RWPE1 (cell line): ENCODE measurements at places on chromosomes 1 and 21.

GRCh38 chr21:41630249-41630648 lies 122.3 kb upstream of the TMPRSS2 start:
- peak; percentile 96 for DNase-seq

DNA sequence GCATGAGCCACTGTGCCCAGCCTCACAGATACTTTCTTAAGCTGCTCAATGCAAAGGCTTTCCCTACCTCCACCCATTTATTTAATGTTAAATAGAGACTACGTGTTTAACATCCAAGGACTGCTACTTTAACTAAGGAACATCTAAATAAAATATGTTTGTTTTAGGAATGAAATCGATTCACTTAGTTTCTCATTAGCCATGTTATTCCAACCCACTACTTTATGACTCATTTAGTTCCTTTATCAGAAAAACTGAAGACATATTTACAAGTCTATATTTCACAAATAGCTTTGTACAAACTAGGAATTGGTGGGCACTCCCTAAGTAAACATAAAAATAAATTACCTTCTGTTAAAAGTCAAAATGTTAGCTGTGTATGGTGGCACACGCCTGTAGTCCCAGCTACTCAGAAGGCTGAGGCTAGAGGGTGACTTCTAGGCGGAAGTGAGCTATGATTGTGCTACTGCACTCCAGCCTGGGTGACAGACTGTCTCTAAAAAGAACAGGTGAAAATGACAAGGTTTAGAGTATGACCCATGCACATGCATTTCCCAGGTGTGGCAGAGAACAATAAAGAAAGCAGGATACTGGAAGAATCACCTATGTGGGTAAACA lies 39.9 kb upstream of the AK4 start:
- no peak for DNase-seq

- DNase-seq, result no peak
These were observed 191.4 kb downstream of the KCNH1 start for GRCh38 chr1:210942513-210942912.

DNA sequence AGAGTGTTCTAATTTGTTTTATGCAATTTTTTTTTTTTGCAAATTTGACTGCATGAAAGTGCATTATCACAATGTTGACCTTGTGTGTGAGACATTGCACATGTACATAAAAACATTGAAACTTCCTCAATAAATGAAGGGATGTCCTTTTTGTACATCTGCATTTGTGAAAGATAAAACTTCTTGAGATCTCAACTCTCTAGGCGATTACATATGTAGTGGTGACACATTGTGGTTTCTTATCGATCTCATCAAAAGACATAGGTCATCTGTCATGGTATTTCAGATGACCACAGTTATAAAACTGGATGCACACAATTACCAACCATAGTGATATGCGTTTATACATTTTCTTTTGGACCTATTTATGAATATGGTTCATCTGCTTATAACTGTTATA lies 35.6 kb upstream of the C21orf91 start:
- no peak for DNase-seq

DNA sequence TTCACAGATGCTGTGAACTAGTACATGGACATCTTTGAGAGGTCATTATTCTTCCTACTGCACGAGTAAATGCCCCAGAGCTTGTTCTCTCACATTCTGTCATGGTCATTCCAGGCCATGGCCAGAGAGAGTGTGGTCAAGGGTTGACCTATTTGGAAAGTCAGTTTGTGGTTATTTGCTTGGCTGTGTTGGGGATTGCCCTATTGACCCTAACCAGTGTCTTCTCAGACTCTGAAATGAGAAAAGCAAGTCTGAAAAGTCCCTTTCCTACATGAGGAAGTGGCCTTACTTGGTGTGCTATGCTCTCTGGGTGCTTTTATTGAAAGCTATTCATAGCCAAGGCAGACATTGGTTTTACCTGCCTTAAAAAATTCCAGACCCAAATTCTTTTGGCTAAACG lies 26.6 kb downstream of the CLIC6 start:
- DNase-seq, result no peak

DNA sequence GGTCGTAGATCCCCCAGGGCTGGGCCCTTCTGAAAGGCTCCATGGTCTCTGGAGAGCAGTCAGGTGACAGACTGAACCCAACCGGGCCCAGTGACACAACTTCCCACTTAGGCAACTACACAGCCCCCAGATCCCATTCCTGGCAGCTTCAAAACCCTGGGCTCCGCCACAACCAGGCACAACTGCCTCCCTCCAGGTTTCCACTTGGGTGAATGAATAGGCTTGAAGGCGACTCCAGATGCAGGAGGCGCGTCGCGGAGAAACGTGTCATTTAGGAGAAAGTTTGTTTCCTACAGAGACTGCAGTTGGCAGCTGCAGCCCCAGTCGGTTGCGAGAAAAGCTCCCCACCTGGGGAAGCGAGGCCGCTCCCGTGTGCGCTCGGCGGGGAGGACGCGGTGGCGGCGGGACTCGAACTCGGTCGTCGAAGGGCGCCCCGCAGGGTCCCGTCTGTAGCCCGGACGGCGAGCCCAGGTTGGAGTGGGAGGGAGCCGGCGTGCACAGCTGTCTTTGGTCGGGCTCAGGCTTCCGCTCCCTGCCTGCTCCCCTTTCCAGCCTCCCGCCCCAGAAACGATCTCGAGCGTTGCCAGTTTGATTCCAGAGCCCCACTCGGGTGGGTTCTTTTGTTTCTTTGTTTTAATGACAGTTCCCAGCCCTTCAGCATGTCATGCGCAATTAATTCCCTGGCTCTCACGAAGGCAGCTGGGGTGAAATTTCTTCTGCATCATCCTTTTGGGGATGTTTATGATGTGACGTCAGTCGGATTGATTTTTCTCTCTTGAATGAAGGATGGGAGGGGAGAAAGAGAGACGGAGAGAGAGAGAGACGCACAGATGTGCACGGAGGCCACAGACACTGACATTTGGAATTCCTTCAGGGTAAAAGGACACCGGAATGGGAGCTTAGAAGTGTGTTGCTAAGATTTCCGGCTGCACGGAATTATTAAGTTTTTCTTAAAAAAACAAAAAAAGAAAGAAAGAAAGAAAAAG lies 862 bp upstream of the SGIP1 start:
- DNase-seq, result no peak

- no peak for DNase-seq
These were observed 27.2 kb downstream of the BCL9 start for GRCh38 chr1:147568551-147568950.

DNA sequence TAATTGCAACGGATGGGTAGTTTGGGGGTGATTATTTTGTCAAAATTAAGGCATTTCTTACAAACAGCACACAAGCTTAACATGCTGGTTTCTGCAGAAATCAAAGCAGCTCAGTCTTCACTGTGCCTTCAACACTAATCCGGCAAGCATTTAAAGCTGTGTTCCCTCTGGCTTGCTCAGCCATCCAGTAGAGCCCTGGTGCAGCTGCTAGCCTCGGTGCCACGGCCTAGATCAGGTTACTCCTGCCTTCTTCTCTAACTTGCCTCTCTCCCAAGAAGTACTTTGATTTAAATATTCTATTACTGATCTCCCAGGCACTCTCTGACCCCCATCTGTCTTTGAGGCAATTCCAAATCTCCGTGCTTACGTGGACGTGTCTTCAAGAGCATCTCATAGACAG lies 85.6 kb downstream of the GREM2 start:
- DNase-seq, result no peak

- DNase-seq, result no peak
These were observed 51.5 kb upstream of the CNIH3 start for GRCh38 chr1:224564454-224565084.

DNA sequence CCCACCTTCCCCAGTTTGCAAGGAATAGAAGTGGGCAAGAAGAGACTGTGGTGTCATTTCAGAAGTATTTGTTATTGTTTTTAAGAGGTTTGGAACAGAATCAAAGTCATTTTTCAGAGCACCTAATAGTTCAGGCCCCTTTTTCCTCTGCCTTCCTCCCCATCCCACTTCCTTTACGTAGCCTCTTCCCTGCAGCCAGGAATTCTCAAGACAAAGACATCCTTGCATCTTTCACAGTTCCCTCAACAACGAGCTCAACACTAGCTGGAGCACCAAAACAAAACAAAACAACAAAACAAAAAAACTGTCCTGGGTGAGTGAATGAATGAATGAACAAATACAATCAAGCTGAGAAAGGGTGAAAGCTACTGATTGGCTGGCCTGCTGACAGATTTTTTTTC lies 7.0 kb downstream of the PALMD start:
- DNase-seq, result no peak

- peak; percentile 58 for DNase-seq
These were observed 5.5 kb upstream of the FOXD2 start for GRCh38 chr1:47432071-47433036.

DNA sequence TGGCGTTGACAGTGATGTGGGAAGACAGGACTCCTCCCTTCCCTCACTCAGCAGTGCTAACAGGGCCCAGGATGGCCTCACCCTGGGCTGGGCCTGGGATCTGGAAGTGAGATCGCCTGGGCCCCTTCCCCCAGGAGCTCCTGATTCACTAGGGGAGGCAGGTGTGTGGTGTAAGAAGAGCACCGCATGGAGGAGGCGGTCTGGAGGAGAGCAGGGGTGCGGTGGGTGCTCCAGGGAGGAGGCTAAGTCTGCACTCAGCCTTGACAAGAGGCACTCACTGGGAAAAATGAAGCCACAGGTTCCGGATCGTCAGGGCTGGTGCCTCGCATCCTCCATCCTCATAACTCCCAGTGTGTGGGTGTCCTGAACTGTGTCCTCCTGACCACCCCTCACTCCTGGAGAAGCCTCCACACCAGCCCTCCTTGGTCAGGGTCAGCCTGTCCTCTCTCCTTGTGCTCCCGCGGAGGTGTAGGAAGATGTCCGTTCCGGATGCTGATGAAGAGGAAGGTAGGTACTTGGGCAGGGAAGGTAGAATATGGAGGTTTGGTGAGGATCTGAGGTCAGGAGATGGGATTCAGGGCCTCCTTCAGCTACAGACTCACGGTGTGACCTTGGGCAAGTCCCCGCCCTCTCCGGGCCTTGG lies 142.1 kb upstream of the WNT4 start:
- no peak for DNase-seq

DNA sequence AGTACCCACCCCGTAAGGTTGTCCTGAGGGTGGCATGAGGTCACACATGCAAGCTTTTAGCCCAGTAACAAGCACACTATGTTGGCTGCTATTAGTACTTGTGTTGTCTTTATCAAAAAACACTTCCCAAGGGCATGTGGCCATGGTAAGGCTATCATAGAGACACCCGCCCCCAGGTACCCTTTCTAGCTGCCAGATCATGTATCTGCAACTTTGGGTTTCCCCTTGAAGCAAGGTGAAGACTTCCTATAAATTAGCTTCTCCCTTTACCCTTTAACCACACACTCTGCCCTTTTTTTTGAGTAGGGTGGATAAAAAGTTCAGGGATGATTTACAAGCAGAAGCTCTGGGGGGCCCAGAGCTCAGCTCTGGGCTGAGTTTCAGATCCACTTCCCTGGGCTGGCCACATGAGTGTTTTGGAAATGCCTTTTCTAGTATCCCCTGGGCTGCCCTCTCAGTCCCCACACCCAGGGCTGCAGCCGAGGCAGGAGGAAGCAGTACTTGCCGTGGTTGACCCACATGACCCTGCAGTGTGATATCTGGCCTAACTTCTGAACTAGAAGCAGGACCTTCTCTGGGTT lies 2.0 kb downstream of the ZDHHC18 start:
- no peak for DNase-seq

- no peak for DNase-seq
These were observed 32.8 kb downstream of the MTARC1 start for GRCh38 chr1:220819467-220820026.

GRCh38 chr1:48718116-48718630 lies 58.5 kb downstream of the BEND5 start:
- no peak for DNase-seq

GRCh38 chr1:3310718-3311400 lies 143.6 kb upstream of the ARHGEF16 start:
- no peak for DNase-seq

DNA sequence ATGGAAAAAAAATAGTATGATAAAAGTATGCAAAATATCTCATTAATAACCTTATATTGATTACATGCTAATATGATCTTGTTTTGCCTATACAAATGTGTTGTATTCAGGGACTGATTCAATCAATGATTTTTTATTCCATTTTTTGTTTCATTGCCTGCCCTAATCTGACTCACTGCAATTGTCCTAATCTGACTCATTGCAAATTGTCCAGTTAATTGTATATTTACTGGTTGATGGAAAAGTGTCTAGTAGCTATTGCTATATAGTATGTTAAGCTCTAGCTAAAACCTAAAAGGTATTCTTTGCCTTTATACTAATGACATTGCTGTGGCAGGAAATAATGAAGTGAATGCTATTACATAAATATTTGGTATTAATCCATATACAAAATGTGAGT lies 728.9 kb upstream of the ZP4 start:
- no peak for DNase-seq

- DNase-seq, result no peak
These were observed 51.8 kb upstream of the SLC16A1 start for GRCh38 chr1:113007706-113008364.

GRCh38 chr1:184626076-184627006 lies 128.3 kb downstream of the EDEM3 start:
- no peak for DNase-seq

DNA sequence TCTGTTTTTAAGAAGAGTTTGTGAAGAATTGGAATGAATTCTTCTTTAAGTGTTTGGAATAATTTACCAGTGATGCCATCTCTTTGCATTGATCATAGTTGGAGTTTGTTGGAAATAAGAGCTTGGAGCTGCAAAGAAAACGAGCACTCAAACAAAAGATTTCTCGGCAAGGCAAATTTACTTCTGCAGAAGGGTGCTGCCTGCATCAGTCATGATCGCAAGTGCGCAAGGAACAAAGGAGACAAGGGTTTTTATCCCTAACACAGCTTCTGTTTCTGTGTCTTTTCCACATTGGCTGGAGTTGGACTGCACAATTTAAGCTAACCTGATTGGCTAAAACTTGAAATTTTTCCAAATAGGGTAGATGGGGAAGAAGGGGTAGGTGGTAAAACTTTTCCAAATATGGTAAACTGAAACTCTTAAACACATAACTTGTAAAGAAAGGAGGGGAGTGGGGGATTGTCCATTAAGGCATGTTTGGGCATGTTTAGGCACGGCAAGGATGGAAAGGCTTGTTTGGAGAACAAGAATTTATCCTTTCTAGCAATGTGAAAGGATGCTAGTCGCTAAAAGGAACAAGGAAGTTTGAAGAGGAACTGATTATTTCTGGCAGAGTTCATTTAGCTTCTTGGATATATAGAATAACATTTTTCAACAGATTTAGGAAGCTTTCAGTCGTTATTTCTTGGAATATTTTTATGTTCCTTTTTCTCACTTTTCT lies 3.5 kb upstream of the AADACL4 start:
- DNase-seq, result no peak

- DNase-seq, result no peak
These were observed 12.3 kb downstream of the AHDC1 start for GRCh38 chr1:27591622-27592021.

- DNase-seq, result no peak
These were observed 126.2 kb upstream of the ETS2 start for GRCh38 chr21:38679534-38679933.

GRCh38 chr1:227742738-227743715 lies 7.8 kb downstream of the SNAP47 start:
- DNase-seq, result no peak

- peak; percentile 27 for DNase-seq
These were observed 909 bp upstream of the PAXBP1 start for GRCh38 chr21:32772281-32773047.
